HuH-7.5 (cell line): ENCODE measurements at places on chromosomes 13 and 19.

DNA sequence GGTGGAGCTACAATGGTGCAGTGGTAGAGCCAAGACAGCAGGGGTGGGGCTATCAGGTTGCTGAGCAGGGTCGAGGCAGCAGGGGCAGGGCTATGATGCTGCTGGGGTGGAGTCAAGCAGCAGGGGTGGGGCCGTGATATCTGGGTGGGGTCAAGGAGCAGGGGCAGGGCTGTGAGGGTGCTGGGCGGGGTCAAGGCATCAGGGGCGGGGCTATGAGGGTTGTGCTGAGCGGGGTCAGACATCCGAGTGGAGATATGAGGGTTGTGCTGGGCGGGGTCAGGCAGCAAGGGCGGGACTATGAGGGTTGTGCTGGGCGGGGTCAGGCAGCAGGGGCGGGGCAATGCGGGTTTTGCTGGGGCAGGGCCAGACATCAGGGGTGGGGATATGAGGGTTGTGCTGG is 14.7 kb downstream of the HCN2 start:
- DNase-seq = no peak

- DNase-seq = no peak
Observed at GRCh38 chr19:11169896-11170678, 14.5 kb upstream of the SPC24 start.

- no peak for DNase-seq
Observed at GRCh38 chr19:13130886-13131490, 12.9 kb downstream of the NACC1 start.

- no peak for DNase-seq
Observed at GRCh38 chr13:37417060-37417441, 181.5 kb downstream of the POSTN start.

DNA sequence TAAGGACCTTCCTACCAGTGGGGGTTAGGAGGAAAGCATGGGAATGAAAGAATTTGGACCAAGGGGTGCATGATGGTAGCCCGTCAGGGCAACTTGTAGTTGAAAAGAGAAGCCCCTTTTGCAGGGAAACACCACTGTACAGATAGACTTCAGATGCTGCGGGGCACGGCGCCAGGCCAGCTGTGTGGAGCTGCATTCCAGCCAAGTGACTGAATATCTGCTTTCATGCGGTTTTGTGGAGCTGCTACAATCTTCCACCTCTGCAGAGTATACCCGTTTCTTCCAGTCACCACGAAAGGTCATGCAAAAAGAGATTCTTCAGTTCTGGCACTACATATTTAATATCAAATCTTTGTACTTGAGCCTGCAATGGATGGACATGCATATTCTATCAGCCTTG is 104.7 kb downstream of the RGCC start:
- DNase-seq = no peak

GRCh38 chr13:41706152-41706551 is 248.8 kb downstream of the RGCC start:
- no peak for DNase-seq

- DNase-seq = peak; percentile 39
Observed at GRCh38 chr13:99432609-99433542, 68.4 kb upstream of the TM9SF2 start.

DNA sequence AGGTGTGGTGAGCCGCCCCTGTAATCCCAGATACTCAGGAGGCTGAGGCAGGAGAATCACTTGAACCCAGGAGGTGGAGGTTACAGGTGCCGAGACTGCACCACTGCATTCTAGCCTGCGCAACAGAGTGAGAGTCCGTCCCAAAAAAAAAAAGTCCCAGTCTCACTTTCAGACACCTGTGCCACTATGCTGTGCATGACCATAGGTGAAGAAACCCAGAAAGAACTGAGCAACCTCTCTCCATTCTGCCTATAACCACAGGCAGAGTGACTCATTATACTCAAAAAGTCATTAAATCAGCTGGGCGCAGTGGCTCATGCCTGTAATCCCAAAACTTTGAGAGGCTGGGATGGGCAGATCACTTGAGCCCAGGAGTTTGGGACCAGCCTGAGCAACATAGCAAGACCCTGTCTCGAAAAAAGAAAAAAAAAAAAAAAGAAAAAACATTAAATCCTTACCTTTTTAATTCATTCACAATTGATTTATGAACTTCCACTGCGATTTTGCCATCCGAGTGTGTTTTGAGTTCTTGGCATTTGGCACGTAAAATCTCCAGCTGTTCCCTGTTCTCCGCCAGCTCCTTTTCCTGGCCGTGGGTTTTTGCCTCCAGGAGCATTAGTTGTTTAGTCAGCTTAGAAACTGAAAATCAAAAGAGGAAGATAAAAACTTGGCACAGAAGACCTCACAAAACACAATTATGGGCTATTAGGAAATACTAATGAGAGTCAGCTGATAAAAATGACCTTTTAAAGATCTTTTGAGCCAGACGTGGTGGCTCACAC is 45.5 kb upstream of the SLC7A9 start:
- DNase-seq = no peak

- no peak for DNase-seq
Observed at GRCh38 chr19:16402041-16402440, 69.7 kb downstream of the EPS15L1 start.

- no peak for DNase-seq
Observed at GRCh38 chr13:45082964-45083363, 37.3 kb upstream of the GTF2F2 start.

DNA sequence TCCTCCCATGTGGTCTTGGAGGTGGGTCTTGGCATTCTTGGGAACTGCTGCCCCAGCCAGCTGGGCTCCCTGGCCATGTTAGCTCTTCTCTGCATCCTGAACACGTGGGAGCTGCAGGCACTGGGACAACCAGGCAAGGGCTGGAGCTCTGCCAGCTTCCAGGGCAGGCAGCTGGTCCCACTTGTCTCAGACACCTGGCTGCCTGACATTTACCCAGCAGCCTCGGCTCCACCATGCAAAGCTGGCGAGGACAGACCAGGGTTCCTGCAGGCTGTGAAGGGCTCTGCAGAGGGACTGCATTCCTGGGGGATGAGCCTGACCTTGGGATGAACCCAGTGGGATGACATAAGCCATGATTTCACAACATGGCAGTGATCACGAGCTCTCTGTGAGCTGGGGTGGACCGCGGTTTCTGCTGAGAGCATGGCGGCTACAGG is 99.0 kb upstream of the TSHZ3 start:
- DNase-seq = no peak

- no peak for DNase-seq
Observed at GRCh38 chr19:48718711-48719231, 754 bp downstream of the MAMSTR start.

- no peak for DNase-seq
Observed at GRCh38 chr13:101545521-101545920, 93.0 kb downstream of the ITGBL1 start.

- no peak for DNase-seq
Observed at GRCh38 chr19:38977445-38978325, 2.1 kb upstream of the FBXO17 start.

DNA sequence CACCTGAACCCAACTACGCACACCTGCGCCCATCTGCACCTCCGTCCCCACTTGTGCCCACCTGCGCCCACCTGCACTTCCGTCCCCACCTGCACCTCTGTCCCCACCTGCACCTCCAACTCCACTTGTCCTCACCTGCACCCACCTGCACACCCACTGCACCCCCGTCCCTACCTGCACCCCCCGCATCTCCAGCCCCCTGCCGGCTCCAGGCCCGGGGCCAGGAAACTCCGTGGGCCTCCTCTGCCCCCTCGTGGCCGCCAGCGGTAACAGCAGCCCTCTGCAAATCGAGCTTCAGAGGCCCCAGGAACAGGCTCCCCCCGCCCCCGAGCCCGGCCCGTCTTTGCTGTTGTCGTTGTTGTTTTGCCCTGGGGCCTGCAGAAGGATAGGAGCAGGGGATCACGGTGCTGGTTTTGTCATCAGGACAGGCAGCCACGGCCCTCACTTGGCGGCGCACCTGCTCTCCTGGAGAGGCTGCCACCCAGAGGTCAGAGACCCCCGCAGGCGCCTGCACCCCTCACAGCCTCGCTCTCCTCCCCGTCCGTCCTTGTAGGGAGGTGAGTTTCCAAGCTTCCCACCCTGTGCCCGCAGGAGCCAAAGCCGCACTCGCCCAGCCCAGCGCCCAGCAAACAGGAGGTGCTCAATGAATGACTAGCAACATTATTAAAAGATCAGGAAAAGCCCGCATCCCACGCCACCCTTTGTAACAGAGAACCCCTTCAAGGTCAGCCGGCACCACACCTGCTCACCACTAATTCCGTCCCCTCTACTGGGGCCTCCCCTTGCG is 65.4 kb downstream of the GNG7 start:
- DNase-seq = peak; percentile 92

DNA sequence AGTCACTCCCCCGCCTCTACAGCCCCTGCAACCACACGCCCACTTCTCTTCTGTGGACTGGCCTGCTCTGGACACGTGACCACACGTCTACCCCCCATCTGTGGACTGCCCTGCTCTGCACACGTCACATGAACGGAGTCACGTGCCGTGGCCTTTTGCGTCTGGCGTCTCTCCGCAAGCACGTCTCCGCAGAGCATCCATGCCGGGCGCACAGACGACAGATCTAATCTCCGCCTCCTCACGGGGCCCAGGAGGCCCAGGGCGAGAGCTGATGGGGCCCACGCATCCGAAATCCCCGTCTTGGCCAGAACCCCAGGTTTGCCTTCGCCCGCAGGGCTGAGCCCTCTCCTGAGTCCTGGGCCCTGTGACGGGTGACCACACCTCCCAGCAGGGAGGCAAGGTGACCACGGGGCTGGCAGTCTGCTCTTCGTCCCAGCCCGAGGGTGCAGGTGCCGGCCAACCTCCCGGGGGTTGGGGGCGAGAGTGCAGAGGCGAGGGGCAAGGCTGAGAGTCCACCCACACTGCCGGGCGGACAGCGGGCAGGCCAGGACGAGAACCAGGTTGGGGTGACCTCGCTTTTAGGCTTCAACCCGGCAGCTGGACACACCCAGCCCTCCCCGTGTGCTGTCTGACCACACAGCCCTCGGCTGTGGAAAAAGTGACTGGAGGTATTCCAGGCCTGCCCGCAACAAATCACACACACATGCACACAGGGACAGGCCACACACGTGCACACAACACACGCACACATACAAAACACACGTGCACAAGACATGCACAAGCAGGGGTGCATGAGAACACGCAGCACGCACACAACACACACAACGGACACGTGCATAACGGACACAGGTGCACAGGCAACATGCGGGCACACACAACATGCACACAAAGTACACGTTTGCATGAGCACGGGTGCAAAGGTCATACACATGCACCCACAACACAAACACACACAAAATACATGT is 3.9 kb downstream of the SBNO2 start:
- DNase-seq = no peak

GRCh38 chr19:12843999-12844732 is 5.9 kb downstream of the MAST1 start:
- no peak for DNase-seq

- no peak for DNase-seq
Observed at GRCh38 chr19:31113293-31113692, 235.9 kb downstream of the TSHZ3 start.

DNA sequence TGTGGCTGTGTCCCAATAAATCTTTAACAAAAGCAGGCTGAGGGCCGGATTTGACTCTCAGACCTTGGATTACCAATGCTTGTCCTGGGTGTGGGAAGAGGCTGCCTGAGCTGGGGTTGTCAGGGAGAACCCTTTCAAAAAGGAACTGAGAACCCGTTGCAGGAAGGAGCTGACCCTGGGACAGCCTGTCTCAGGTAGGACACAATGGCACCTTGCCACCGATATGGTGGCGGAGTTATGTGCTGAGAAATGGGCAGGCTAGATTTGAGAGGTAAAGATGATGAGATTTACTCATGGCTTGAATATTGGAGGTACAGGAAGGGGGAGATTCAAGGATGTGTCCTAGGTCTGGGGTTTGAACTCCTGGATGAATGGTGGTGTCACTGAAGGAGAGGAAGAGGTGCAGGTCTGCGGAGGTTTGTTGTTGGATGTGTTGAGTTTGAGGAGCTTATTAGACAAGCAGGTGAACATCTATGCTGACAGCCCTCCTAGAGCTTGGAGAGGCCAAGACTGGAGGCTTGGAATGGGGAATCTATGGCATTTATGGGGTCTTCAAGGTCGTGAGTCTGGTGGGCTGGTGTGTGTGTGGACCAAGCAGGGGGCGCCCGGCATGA is 7.2 kb downstream of the PLEKHF1 start:
- DNase-seq = no peak

- DNase-seq = no peak
Observed at GRCh38 chr19:6790194-6791128, 18.0 kb downstream of the VAV1 start.

GRCh38 chr19:42252365-42253244 is 2.3 kb downstream of the ERF start:
- DNase-seq = no peak

DNA sequence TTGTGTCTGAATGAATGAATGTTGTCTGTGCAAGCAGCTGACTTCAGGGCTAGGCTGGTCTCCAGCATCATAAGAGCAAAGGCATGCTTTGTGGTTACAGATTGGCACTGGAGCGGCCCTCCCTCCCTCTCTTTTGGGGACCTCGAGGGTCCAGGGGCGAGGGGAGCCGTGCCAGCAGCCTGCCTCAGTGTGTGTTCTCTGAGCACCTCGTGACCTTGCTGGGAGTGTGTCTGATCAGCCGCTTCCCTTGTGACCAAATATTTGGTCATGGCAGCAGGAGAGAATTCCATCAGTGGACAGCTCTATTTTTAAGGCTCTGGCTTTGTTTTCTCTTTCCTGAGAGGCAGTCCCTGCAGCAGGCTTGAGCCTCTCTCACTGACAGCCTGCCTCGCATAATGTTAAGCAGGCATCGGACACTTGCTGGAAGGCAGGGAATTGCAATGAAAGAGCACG is 329.7 kb downstream of the UQCRFS1 start:
- DNase-seq = no peak

- DNase-seq = peak; percentile 74
Observed at GRCh38 chr19:8150178-8150865, 930 bp upstream of the FBN3 start.

DNA sequence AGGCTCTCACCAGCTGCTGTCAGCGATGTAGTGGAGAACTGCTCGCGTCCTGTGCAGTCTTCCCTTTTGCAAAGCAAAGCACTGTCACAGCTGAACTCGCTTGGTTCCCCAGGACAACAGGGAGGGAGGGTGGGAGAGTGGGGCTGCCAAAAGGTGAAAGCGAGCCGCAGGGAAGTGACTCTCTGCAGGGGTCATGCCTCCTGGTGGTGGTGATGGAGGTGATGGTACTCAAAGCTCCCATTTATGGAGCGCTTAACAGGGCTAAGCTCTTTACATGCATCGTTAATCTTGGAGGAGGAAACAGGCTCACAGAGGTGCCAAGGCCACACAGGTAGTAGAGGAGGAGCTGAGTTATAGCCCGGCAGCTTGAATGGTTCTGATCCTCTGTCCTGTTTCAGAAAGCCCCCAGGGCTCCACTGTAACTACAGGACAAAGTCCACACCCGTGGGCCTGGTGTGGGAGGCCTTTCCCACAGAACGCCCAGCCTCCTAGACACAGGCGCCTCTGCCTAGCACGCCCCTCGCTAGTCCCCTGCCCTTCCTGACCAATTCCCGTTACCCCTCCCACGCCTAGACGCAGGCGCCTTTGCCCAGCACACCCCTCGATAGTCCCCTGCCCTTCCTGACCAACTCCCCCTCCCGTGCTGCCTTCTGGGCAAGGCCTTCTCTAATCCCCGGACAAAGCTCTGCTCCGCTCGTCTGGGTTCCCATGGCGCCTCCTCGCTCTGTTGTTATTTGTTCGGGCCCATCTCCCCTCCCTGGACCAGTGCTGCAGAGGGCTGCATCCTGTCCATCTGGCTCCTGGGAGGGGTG is 10.7 kb downstream of the PPP1R37 start:
- DNase-seq = no peak

- DNase-seq = no peak
Observed at GRCh38 chr13:114142137-114142550, 9.7 kb upstream of the RASA3 start.
